ENCODE measurements at places on chromosomes 4 and X.

DNA sequence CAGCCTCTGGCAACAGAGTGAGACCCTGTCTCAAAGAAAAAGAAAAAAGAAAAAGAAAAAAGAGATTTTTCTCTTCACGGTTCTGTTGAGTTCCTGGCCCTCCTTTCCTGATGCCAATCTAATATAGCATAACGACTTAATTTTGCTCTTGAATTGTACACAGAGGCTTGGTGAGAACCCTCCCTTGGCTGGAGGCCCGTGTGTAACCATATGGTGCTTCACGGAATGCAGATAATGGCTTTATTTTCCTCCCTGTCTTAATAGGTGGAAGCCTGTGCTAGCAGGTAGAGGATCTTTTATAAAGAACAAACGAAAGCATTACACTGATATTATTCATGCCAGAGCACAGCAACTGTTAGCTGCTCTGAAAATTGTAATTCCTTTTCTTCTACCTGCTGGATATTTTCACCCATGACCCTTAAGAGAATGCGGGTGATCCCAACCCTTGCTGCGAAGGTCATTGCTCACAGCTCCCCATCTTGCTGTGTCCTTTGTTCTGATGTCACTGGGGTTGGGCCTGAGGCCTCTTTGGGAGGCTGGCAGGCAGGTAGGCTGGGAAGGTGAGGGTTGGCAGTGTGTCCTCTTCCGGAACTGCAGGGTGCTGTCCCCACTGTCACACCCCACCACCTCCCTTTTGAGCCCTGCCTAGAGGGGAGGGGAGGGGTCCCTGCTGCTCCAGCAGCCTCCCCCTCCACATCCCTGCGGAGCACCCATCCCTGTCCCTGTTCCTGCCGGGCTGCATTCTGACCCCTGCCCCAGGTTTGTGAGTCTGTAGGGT is 83.8 kb upstream of the STOX2 start:
- no peak for DNase-seq

DNA sequence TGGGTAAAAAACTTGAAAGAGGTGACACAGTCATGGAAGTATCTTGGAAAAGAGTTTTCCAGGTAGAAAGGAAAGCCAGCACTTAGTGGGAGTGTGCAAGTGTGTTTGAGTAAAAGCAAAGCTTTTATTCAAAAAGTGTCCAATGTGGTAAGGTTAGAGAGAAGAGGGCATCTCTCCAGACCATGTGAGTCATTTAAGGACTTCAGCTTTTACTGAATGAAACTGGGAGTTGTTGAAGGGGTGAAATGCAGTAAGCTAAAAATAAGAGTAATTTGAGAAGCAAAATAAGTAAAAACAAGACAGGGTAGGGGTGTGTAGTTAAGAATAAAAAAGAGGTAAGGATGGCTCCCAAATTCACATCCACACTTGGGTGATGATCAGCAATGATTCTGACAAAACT is 238.9 kb downstream of the SLC7A11 start:
- no peak for DNase-seq

DNA sequence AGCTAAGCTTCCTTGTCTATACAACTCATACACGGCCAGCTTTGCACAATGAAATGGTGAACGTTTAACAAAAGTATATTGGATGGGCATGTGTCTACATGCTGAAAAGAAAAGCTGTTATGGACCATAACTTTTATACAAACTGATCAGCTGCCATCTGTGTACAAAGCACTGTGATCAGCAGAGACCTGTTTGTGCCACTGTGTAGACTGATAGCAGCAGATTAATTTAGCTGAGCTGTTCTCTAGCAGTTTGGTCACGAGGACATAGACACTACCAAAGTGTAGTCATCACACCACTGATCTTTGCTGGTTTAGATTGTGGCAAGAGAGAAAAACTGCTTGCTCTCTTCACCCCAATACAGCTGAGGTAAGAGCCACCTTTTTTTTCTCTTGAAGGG is 124.5 kb downstream of the RAPGEF2 start:
- no peak for DNase-seq

DNA sequence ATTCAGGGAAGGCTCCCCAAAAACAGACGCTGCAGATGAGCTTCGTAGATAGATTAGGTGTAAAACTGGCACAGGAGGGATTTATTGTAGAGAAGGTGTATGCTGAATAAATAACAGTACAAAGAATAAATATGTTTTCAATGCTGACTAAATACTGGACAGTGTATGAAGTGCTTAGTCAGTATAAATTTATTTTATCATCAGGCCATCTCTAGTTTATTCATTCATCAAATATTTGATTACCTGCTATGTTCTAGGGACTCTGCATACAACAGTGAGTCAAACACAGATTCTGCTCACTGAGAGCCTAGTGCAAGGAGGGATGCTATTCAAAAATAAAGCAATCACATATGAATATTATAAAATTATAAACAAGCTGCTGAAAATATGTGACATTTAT is 63.6 kb upstream of the TSPAN5 start:
- DNase-seq: no peak

DNA sequence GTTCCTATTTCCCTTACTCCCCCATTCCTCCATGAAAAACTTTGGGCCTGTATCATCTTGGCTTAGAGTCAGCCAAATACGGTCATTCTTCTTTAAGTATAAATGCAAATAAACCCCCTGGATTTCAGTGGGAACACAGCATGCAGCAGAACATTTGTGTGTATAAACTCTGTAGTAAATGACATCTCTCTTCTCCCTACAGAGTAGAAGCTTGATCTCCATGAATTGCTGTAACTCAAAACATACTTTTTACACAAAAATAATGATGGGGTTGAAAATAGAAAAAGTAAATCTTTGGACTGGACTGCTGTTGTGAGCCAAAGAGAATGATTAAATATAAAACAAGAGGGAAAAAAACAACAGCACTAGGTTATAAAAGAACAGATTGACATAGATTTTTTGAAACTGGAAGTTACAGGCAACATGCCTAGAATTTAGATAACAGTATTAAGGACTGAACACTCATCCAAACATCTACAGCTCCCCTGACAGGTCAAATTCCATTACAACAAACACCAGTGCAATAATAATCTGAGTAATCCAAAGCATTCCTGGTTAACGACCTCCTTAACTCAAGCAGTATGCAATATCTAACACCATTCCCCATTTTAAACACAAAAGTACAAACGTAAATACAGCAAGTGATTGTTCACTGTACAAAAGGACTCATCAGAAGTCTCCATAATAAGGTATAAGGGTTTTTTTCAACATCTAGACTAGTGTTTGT is 30.7 kb downstream of the TSPAN5 start:
- DNase-seq: no peak

DNA sequence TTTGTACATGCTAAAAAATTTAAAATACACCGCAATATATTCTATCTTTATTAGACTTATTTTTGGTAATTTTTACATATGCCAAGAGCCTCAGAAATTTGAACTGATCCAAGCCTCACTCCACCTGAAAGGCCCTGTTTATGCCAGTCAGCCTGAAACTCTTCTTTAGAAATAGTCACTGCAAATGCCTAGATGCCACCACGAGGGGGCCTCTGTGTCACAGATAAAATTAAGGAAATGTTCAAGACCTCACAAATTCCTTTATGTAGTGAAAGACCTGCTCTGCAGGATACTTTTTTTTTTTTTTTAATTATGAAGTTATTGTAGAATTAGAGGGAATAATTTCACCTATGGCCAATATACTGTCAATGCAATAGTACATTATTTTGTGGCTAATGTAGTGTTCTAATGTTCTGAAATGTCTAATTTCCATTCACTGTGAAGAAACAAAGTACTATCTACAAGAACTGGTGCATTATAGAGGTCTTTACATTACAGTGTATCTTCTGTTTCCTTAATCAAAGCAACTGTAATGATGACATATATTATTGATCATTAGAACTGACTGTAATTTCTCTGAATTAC is 69.8 kb downstream of the DTHD1 start:
- no peak for DNase-seq

- DNase-seq: no peak
Observed at GRCh38 chr4:37464373-37465128, 220.0 kb downstream of the NWD2 start.

- no peak for DNase-seq
Observed at GRCh38 chr4:21888195-21888976, 60.2 kb downstream of the KCNIP4 start.

GRCh38 chr4:181085557-181085956 is 1157.6 kb upstream of the TENM3 start:
- no peak for DNase-seq

DNA sequence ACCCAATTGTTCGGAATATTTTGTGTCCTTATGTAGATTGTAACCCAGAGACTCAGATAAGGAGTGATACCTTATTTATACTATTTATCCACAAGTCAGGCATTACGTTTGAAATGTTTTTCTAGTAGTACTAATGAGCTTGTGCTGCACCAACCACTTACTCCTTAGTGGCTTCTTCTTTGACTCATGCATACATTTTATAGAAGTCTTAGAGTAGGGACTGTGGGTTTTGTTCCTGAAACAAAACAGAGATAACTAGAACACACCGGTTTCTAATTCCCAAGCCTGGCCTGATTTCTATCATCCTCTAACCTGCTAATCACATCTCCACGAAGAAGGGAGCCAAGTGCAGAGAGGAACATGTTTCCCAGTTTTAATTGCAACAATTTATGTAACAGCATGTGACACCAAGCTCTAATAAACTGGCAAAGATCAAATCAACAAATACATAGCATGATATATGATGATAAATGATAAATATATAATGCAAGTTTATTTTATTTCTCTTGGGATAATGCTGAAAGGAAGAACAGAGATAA is 32.3 kb downstream of the MGARP start:
- no peak for DNase-seq

GRCh38 chr4:53511014-53511413 is 80.3 kb downstream of the LNX1 start:
- no peak for DNase-seq

All from uterus (tissue), 4 donors.